Stimulated activated CD4-positive, alpha-beta T cell treated with anti-CD3 and anti-CD28 coated beads, TNF-alpha, amount 100 ng/mL, for 24 hours (primary cell): ENCODE measurements at places on chromosomes 5 and 9.

DNA sequence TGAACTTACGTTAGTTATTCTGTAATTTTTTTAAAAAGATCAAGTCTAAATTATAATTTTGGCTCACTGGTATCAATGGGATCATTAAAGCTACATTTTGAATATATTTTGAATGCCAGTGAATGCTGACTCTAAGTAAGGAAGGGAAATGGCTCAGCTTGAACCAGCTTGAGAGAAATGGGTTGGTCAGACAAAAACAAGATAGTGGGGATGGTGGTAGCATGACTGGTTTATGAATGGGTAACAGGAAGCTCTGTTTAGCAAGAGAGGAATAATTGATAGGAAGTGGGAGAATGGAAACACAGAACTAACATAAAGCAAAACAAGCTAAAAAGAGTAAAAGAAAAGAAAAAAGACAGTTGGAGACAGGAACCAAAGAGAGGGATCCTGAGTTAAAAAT is 220.2 kb downstream of the ADAMTS6 start:
- no peak for DNase-seq

- DNase-seq = no peak
Measured at GRCh38 chr5:173648308-173648866, 31.9 kb upstream of the BOD1 start.

- no peak for DNase-seq
Measured at GRCh38 chr9:108093773-108094675, 604.5 kb upstream of the KLF4 start.

DNA sequence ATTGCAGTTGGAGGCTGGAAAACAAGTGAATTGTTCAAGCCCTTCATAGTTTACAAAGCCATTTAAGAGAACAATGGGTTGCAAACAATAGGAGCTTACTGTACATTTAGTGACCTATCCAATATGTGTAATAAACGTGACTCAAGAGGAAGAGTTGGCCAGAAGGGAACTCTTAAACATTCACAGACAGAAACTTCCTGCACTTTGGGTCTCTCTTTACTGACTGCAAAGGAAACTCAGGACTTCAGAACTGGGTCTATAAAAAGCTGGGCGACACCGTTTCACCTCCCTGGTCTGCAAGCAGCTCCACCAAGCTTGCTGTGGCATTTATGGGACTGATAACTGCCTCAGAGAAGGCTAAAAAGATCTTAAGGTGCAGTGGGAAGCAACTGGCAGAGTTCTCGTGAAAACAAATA is 48.7 kb upstream of the SPATA31D4 start:
- DNase-seq = no peak

- DNase-seq = no peak
Measured at GRCh38 chr5:95403996-95404395, 12.8 kb downstream of the FAM81B start.

DNA sequence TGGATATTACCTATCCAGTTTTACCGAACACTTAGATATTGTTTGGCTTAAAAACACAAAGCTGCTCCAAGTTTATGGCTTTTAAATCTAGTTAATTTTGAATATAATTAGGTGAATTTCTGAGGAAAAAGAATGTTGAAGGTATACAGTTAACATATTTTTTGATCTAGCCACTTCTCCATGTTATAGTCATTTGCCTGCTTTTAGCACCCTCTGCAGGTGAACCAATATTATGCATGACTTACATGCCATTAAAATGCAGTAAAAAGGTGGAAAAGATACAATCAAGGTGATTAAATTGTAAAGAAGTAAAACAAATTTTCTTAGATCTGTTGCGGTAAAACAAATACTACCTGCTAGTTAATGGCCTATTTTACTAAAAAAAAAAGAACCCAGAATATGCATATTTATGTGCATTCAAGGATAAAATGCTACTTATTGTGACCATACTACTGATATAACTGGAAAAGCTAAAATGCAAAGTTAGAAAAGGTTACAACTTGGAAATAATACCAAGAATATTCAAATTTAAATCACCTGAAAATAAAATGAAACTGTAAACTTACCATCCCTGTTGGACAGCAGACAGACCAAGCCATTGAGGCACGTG is 132.1 kb downstream of the AP3B1 start:
- DNase-seq = no peak

DNA sequence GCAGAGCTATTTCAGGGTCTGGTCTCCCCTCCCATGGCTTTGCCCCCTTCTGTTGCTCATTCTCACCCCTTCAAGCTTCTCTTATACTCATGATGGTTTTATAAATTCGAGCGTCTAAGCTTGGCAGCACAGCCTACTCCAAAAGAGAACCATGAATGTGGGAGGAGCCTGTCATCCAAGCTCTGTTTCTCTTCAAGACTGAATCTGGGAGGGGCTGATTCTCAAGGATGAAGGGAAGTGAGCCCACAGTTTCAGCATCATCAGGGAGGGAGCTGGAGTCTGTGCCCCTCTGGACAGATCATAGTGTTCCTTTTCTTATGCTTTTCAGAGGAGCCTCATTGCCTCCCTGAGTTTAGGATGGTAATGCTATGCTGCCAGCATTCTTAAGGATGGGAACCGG is 168.6 kb downstream of the CFAP90 start:
- no peak for DNase-seq

DNA sequence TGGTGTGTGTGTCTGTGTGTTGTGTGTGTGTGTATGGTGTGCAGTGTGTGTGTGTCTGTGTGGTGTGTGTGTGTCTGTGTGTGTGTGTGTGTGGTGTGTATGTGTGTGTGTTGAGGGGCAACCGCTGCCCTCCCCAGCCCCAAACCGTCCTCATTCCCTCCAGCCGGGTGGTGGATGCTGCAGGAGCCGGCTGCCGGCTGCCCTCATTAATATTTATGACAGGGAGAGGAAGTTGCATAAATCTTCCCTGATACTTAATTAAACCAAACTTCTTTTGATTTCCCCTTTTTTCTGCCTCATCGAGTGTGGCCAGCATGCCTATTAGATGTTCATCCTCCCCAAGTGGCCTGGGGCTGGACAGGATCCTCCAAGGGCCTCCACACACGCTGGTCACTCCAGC is 121.4 kb upstream of the MVB12B start:
- no peak for DNase-seq

DNA sequence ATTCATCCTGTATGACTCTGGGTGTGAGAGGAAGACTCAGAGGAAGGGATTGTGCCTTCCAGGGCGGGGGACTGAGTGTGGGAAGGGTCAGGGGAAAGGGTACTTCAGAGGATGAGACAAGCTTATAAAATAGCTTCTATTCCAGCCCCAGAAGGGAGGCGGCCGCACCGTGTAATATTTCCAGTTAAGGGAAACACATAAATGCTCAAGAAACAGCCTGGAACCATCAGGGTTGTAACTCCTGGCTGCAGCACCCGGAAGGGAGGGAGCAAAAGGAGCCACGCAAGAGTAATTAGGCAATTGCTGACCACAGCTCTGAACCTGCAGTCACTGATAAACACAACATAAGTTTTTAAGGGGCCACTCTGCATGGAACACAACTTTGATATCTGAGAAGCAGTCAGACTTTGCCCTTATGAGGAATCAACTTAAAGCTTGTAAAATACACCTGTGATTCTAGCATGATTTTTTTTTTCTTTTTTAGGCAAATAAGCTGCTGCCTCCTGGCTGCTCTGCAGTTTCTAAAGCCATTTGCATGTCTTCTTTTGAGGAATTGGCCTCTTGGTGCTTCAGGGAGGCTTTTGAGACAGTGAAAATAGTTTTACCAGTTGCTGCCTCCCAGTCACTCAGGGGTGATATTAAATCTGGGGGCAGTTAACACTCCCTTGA is 382.7 kb downstream of the ENC1 start:
- DNase-seq = no peak

DNA sequence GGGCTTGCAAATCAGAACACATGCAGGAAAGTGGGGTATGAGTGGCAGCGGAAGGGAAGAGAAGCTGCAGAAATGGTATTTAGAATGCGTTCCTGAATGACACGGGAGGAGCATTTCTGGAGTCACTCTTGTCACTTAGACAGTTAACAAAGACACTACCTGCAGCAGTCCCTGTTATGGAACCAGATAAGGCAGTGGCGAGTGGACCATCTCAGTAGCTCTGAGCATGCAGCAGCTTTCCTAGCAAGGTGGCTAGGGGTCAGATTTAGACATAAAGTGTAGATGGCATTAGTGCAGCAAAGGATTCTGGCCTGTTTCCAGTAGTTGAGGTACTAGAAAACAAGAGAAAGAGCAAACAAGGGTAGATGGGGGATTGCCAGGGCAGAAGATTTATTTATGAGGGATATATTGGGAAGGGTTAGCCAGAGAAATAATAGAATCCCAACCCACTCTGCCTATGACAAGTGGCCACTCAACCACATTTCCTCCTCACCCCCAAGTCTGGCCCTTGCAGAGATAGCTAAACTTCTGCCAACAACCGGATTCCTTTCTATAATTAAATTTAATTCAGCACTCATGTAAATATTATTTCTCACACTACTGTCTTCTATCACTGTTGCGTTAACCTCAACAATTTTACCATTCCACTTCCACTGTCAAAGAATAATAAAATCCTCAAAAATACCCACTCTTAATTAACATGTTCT is 201.6 kb downstream of the DCP2 start:
- no peak for DNase-seq

DNA sequence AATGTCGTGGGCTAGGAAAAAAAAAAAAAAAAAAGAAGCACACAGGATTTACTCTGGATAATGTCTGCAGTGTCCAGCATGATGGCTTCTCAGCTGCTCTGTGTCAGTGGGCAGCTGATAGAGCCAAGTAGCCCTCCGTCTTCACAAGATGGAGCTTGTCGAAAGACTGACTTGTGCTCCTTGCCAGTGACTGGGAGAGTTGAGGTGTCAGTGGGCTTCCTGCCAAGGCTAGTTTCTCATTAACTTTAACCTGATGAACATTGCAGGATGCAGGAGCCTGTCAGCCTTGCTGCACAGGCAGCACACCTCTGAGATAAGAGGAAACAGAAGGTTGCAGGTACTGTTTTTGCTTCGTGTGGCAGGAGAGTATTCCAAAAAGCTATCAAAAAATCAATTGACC is 171.4 kb upstream of the SGCD start:
- no peak for DNase-seq

DNA sequence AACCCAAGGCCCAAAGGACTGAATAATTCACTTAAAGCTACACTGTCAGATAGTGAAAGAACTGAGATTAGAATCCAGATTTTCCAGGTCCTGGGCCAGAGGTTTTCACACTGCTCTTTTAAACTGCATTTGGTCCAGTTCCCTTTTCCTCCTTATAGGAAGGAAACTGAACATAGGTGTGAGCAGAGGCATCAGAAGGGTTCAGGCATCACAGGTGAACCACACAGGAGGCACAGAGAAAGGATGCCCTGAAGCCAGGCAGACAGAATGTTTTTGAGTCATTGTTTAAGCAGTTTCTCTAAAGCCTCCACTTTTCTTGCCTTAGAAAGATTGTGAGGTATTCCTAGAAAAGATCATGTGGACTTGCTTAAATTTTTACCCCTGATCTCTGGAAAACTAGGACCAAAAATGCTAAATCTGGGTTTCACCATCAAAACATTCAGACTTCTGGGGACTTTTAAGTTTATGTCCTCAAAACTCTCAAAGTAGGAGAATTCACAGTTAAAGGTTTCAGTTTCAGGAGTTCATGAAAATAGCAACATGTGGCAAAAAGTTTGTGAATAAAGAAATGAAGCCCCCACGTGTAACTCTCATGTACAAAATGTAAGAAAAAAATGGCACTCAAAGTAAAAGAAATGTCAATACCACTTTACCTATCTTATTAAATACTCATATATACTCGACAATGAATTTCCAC is 386.1 kb downstream of the NTRK2 start:
- no peak for DNase-seq

DNA sequence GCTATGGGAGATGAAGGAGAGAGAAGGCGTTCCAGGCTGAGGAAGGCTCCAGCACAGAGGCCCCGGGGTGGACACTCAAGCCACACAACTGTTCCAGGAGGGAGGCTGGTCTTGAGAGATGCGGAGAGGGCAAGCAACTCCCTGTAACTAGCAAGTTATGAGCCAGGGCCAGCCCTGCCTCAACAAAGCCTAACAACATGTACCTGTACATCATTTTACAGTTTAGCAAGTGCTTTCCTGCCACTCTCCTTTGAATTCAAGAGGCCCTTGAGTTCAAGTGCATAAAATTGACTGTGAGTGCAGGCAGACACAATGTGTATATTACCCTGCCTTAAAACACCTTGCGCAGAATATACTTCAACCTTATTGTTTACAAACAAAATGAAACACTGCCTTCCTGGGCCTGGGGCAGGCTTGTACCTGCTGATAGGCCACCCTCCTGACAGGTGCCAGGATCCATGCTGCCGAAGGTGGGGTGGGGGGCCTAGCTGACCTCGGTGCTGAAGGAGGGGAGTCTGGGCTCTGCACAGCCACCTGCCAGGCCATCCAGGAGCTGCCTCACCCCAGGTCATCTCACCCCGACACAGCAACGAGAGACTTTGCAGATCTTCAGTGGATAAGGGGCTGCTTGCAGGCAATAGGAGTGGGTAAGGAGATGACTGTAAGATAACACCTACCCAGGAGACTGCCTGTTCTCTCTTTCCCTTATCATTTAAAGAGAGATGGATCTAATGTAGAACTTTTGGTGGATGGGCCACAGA is 80.0 kb downstream of the PPARGC1B start:
- DNase-seq = no peak

GRCh38 chr5:119840175-119840574 is 210.8 kb downstream of the FAM170A start:
- no peak for DNase-seq
